ENCODE measurements at places on chromosomes 12 and 14.

DNA sequence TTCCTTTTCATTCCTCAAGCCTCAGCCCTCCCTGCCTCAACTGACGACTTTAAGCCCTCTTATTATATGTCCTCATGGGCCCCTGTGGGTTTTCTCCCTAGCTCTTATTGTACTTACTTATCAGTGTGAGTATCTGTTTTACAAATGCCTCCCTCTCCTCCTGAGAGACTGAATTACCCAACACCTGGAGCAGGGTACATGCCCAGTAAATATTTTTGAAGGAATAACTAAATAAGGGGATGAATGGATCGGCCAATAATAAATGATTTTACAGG lies 95.8 kb upstream of the SLC35F4 start:
- DNase-seq = no peak

DNA sequence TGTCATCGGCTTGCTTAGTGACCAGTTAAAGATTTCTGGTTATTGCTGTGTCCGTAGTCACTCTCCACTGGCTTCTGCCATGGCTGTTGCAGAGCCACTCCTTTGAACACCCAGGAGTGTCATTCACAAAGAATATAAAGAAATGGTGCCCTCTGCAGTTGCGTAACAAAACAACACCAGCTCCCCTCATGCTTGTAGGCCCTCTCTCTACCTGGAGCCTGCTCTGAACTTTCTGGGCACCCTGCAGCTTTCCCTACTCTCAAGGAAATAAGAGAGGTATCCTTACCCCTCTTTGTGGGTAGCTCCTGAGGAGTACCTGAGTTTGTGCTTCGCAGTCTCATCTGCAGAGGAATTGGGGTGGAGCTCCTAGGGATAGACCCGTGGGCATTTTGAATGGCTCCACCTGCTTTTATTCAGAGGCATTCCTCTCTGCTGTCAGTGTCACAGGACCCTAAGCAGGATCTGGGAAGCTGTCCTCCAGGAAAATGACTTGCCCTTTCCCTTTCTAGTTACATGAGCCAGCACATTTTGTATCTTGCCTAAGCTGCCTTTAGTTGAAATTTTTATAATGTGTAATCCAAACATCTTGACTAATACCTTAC lies 97.2 kb upstream of the TMEM260 start:
- no peak for DNase-seq

DNA sequence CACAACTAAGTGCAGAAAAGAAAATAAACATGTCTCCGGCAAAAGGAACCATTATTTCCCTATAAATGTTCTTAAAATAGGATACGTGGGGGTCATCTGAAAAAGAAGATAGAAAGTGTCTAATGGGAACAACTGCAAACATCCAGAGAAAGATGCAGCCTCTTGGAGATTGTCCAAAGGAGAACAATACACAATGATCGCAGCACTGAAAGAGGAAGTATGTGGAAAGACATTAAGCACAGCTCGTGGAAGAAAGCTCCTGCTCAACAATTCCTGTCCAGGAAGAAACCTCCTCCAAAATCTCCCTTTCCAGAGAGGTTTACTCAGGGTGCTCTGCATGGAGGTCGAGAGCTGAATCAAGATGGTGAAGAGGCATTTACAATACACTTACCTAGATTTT lies 2.5 kb upstream of the LALBA start:
- no peak for DNase-seq

GRCh38 chr12:38399711-38400206 lies 83.2 kb downstream of the ALG10B start:
- no peak for DNase-seq

DNA sequence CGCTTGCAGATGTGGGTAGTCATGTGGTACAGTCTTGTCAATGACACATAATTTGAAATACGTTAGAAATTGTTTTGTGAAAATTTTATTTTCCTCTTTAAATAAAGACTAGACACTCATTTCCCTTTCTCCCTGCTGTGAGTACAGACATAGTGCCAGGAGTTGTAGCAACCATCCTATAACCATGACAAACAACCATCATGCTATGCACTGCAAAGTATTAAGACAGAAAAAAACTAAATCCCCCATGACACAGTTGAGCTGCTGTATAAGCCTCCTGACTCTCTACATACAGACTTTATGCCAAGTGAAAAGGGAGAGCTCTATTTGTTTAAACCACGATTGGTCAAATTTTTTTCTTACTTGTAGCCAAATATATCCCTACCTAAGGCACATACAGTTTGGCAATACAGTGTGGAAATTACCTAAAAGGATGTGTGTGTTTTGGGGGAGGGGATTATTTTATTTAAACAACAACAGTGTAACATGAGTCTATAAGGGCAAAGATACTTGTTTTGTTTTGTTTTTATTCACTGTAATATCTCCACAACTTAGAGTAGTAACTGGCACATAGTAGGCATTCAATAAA lies 45.0 kb upstream of the KRR1 start:
- no peak for DNase-seq

DNA sequence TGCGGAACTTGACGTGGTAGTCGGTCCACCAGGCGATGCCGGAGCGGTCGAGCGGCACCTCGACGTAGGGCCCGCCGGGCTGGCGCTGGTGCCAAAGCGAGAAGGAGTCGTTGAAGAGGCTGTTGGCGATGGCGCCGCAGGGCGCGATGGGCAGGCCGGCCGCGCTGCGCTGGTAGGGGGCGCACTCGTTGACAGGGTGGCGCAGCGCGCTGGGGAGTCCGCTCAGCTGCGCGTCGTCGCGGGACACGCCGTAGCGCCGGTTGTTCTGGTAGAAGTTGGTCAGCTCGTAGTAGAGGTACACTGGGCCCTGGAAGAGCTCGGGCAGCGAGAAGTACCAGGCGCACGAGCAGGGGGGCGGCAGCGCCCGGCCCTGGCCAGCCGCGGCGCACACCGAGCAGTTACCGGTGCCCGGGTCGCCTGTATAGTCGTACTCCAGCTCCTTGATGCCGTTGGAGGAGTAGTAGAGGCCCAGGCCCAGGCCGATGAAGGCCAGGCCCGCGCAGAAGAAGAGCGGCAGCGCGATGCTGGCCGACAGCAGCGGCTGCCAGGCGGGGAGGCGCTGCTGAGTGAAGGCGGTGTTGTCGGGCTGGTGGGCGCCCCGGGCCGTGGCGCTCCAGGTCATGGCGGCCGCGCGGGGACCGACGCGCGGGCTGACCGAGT lies 482 bp downstream of the TMEM30B start:
- peak; percentile 42 for DNase-seq

DNA sequence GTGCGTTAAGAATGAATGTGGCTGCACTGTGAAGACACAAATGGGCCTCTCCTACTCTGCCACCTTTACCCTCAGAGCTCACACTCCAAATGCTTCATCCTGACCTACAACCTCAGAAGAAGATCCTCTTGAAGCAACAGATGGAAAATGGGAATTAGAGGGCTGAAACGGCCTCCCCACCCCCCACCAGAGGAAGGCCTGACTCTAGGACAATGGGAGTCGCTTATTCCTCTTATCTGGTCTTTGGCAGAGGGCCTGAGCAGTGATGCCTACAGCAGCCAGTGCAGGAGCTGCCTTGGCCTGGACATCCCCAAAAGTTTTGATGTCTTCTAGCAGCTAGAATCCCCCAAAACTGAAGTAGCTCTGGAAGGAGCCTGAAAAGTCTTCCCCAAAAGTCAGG lies 29.2 kb downstream of the BTBD7 start:
- DNase-seq = no peak

DNA sequence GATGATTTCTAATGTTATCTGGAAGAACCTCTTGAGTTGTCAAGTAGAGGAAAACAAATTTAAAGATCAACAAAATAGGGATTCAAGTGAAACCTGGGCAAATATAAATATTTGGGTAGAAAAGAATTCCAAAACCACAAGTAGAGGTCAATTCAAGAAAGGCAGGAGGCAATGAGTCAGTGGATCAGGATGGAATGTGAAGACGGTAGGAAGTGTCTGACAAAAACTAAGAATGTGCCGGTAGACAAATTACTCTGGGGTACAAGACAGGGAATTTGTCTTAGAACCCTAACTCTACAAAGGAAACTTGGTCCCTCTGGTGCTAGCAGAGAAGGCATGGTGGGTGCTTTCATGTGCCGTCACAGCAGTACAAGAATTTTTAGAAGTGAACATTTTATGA lies 13.6 kb downstream of the ABCD2 start:
- DNase-seq = no peak

- DNase-seq = no peak
These were observed 4.9 kb downstream of the KLRC1 start for GRCh38 chr12:10448236-10448635.

DNA sequence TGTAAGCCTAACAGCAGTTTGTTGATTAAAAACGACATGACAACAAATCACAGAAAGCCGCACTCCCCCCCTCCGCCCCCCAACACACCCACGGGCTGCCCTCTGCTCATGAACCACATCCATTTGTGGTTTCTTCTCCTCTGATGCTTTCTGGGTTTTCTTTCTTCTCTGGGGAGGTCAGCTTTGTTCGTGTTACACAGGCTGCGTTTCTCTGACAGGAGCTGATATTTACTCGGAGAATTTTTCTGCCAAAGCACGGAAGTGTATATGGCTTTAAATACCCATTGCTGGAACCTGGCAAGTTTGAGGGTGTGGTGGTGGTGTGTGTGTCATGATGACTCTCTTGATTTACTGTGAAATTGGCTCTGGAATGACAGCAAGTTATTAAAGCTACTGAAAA lies 883.7 kb upstream of the TMEM132C start:
- DNase-seq = no peak

DNA sequence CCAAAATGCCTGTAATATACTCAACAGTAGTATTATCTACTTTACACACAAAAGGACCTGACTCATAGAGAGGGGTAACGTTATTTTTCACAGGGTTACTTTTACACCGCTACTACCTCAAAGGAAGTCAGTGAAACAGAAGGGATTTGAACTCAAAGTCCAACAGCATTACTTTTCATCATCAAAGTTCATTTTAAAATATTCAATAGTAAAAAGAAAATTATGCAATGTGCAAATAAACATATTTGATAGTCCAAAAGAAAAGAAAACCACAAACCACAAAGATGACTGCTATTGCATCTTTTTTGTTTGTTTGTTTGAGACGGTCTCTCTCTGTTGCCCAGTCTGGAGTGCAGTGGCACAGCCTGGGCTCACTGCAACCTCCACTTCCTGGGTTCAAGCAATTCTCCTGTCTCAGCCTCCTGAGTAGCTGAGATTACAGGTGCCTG lies 15.5 kb downstream of the KIF21A start:
- DNase-seq = no peak

GRCh38 chr12:89299931-89300330 lies 52.4 kb downstream of the DUSP6 start:
- DNase-seq = no peak

GRCh38 chr12:100953677-100954076 lies 159.1 kb downstream of the ANO4 start:
- DNase-seq = no peak

DNA sequence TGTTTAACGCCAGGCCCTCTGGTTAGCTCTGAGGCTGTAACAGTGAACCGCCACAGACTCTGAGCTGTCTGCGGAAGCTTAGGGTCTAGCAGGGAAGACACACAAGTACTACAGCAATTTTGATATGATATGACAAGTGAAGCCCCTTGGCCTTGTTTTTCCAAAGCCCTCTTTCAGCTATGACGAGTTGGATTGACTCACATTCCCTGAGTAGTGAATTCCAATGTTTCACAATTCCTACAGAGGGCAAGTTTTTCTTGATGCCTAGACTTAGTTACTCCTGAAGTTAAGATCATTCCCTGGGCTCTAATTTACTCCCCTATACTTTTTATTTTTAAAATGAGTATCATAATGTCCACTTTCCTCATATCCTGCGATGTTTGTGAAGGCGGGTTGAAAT lies 53.3 kb upstream of the CISTR start:
- DNase-seq = no peak

DNA sequence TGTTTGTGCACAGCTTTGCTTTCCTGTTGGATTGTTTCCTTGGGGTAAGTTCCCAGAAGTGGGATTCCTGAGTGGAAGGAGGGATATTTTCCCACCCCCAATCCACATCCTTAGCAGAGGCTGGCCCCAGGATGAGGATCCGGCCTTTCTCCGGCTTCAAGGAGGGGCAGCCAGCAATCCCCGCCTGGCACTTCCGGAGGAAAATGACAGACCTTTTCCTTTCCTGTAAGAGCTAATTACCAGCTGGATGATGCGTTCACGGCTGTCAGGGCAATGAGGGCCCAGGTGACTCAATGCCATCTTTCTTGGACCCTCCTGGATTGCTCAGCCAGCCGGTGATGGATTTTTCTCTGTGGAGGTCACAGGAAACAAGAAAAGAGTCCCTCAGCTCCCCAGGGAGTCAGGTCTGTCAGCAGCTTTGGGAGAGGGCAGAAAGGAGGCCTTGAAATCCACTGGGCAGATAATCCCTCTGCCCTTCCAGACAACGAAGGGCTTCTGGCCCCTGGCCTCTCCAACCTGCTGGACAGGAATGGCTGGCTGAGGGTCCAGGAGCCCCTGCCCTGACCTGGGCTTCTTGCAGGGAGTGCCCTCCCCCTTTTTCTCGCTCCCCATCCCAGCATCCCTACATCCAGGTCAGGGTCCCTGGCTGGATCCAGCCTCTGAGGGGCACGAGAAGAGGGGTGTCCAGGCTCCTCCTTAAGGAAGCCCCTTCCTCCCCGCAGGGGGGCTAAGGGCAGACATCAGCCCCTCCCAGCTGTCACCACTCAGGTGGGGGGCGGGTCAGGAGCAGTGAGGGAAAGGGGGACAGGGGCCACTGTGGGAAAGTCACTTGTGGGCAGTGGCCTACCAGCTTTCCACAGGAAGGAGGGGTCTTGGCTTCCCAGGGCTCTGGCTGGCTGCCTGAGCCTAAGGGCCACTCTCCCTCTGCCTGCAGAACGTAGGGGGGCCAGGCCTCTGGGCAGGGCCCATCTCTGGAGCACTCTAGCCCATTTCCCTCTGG lies 16.1 kb upstream of the CCDC85C start:
- no peak for DNase-seq

DNA sequence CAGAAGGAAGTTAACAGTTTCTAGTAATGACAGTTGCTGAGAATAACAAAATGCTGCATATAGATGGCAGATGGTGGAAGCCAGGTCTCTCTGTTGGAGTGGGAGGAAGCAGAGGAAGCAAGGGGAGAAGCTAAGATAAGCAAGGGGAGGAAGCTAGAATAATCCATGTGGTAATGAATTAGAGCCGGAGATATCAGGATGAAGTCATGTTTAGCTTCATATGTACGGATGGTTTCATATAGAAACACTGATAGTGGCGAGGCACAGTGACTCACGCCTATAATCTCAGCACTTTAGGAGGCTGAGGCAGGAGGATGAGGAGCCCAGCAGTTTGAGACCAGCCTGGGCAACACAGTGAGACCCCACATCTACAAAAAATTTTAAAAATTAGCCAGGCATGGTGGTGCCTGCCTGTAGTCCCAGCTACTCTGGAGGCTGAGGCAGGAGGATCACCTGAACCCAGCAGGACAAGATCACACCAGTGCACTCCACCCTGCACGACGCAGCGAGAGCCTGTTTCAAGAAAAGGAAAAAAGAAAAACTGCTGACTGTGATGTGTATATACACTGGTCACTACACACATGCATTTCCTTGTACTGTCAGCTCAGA lies 49.2 kb downstream of the ANAPC7 start:
- DNase-seq = no peak

DNA sequence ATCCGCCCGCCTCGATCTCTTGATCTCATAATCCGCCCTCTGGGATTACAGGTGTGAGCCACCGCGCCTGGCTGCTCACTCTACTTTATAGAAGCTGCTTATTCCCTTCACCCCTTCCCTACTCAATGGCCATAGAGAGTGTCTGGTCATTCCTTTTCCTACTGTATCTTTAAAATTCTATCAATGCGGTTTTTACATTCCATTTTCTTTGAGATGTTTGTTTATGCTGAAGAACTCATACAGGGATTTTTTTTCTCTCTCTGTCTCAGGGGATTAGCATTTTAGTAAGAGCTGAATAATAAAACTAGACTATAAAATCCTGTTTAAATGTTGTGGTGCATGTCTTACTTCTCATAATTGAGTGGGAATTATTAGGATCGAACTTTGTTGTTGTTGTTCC lies 218.6 kb upstream of the FOXN3 start:
- no peak for DNase-seq

- no peak for DNase-seq
These were observed 284.7 kb upstream of the DDHD1 start for GRCh38 chr14:53437858-53438257.

Data from GM12891 (cell line).